ENCODE measurements at places on chromosomes 4 and X. TPM values are rescaled to one million over a fixed set of nuclear protein-coding genes. Genes with fewer than 3 reads are reported as not detected.

The VMA21 gene
- total RNA-seq = 63.2 TPM

The MYOZ2 gene
- 0.98 TPM for total RNA-seq

The SPANXN4 gene
- total RNA-seq = not detected

The TRIM2 gene
- 27.2 TPM for total RNA-seq

The CFAP299 gene
- 2.7 TPM for total RNA-seq

The UVSSA gene
- total RNA-seq = 13.5 TPM
